Stimulated activated CD4-positive, alpha-beta T cell treated with anti-CD3 and anti-CD28 coated beads, Interleukin-2, amount 100 ng/mL, for 48 hours (primary cell): ENCODE measurements at places on chromosomes 1 and 21.

- DNase-seq: no peak
Measured at GRCh38 chr1:30654188-30654587, 69.2 kb downstream of the MATN1 start.

GRCh38 chr1:248901578-248901977 lies 4.5 kb upstream of the PGBD2 start:
- DNase-seq: no peak

- no peak for DNase-seq
Measured at GRCh38 chr1:193730017-193730416, 543.6 kb upstream of the B3GALT2 start.

GRCh38 chr1:167221126-167221737 lies 546 bp downstream of the POU2F1 start:
- DNase-seq: no peak

GRCh38 chr1:72557446-72558049 lies 275.2 kb upstream of the NEGR1 start:
- DNase-seq: no peak

DNA sequence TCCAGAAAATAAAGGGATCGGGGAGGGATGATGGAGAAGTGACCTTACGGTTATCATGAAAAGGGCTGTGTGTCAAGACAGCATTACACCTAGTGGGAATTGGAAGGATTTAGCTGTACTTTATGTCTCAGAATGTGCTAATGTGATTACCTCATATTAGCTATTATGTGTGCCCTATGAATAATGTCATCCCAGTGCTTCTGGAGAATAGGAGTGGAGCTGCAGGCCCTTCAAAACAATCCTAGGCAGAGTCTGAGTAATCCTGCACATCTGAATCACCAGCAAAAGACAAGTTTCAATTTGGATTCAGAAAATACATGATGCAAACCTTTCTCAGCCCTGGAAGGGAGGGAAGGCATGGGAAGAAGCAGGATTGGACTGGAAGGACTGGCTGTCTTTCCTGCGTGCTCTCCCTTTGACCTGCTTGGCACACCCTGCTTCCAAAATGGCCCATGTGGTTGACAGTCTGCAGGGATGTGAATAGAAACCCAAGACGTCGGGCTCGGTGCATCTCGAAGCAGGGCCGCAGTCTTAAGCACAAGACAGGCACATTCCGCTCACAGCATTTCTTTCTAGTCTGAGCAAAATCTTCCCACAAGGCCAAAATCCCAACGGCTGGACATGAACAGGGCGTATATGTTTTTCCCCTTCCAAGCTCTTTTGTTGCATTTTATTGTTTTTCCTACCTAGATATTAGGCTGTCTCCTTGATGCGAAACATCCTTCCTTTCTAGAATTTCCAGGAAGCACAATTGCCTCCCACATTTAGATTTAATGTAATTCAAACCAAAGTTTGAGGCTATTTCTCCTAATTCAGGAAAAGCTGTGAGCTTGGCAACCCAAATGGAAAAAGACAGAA lies 54.3 kb upstream of the TARBP1 start:
- no peak for DNase-seq

DNA sequence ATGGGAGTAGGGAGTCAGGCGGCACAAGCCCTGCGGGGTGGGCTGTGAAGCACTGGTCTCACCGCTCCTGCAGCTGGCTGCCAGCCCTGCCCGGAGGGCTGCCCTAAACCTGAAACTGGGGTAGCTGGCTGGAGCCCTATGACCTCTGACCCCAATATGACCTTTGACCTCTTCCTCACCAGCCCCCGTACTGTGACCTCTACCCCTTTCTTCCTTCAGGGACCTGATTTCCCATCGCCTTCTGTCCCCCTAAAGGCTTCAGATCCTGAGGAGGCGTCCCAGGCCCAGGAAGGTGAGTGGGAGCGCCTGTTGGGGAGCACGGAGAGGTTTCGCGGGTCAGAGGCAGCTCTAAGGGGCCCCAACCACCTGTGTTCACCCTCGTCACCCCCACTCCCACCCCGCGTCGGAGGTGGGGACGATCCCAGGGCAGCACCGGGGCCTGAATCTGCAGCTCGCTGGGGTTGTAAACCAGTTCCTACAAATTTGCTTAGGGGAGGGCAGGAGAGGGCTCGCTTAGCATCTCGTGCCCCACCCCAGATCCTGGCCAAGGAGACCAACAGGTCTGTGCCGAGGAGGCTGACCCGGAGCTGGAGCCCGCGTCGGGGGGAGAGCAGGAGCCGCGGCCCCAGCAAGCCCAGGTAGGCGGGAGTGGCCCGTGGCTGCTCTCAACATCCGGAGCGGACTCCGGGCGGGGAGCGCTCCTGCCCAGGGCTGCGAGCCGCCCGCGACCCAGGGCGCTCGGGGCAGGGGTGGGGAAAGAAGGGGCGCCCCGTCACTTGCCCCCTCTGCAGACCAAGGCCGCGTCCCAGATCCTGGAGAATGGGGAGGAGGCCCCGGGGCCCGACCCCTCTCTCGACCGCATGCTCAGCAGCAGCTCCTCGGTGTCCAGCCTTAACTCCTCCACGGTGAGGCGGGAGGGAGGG lies 7.3 kb downstream of the SYTL1 start:
- no peak for DNase-seq

- DNase-seq: no peak
Measured at GRCh38 chr1:66073388-66073787, 280.7 kb downstream of the PDE4B start.

DNA sequence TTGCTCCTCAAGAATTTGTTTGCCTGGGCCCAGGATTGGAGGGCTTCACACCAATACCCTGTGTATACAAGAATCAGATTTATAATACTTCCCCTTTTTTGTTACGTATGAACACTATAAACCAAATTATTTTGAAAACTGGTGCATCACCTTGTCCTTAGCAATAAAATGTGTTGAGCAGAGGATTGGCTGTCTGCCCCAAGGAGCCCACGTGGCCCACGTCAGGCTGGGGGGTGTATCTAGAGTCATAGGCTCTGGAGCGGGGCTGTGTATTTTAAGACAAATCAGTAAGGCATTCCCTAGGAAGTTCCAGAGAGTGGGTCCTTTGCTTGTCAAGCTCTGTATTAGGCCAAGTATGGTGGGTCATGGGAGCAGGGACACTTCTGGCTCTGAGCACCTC lies 2.0 kb upstream of the ST3GAL3 start:
- no peak for DNase-seq

- no peak for DNase-seq
Measured at GRCh38 chr1:227740401-227740960, 5.2 kb downstream of the SNAP47 start.

DNA sequence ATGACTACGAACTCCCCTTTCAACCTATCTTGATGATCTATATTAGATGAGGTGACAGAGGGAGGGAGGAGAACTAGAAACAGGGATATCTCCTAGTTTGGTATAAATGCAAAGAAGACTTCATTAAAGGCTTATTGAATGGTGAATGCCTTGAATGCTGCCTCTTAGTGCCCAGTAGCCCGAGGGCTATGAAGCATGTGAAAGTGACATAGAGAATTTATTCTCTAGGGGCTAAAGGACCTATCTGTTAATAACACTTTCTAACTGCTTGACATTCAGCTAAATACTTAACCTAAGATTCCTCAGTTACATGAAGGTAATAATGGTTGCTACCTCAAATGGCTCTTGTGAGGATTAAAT lies 764.1 kb downstream of the LTN1 start:
- no peak for DNase-seq

DNA sequence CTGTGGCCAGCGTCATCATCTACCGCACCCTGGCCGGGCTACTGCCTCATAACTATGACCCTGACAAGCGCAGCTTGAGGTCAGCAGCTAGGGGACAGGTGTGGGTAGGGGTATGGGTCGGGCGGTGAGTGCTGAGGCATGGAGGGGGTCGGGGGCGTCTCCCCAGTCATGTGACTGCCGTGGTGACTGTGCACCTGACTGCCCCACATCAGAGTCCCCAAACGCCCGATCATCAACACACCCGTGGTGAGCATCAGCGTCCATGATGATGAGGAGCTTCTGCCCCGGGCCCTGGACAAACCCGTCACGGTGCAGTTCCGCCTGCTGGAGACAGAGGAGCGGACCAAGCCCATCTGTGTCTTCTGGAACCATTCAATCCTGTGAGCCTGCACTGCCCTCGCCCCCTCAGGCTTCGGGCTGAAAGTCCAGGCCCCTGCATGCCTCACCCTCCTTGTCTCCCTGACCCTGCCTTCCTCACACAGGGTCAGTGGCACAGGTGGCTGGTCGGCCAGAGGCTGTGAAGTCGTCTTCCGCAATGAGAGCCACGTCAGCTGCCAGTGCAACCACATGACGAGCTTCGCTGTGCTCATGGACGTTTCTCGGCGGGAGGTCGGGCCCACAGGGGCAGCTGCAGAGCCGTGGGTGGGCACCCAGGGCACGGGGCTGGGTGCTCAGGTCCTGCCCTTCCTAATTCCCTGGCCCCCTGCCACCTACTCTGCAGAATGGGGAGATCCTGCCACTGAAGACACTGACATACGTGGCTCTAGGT lies 13.5 kb downstream of the PSRC1 start:
- no peak for DNase-seq

DNA sequence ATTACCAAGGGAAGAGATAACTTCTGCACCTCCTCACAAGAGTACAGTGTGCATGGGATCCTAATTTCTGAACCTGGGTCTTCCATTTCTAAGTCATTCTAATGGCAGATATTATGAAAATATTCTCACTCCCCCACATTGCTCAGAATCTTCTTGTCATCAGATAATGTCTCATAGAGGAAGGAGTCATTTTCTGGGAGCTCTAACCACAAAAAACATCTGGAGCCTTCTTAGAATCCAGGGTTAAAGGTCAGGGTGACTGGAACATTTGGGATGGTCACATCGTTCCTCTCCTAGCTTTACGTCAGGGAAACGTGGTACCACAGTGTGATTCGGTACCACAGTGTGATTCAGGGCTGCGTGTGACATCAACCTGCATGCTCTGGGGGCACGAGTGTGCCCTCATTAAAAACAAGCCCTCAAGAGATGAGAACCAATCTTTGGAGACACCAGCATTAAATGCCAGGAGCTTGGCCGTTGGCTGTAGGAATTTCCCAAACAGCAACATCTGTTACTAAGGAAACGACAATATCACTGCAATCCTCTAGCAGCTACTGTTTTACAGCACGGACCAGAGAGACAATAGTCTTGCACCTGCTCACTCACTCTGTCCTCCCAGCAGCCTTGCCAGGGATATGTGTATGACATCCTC lies 179.1 kb downstream of the PSMG1 start:
- no peak for DNase-seq

DNA sequence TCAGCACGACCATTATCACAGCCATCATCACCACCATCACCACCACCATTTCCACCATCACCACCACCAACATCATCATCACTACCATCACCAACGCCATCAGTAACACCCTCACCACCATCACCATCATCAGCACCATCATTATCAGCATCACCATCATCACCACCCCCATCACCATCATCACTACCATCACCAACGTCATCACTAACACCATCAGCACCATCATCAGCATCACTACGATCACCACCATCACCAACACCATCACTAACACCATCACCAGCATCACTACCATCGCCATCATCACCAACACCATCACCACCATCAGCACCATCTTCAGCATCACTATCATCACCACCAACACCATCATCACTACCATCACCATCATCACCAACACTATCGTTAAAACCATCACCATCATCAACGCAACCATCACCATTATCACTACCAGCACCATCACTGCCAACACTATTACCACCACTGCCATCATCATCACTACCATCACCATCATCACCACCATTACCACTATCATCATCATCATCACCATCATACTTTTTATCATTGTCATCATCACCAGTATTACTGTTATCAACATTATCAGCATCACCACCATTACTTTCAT lies 1.3 kb downstream of the TAS1R2 start:
- no peak for DNase-seq

DNA sequence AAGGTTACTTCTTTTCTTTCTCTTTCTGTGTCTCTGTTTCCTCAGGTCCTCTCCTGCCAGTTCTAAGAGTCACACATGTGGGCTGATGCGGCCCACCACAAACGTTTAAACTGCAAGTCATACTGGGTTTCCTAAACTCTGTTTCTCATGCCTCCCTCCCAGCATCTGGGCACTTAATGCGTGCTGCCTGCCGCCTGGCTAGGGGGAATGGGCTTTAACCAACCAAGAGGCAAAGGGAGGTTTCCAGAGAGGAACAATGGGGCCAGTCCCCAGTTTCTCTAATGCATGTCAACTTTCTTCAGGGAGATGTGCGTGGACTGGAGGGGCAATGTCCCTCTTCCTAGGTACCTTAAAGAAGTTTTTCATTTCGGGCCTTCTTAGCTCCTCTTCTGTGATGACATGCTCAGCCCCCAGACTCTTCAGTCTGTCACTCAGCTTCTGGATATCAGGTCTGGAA lies 19.9 kb upstream of the SRSF4 start:
- DNase-seq: no peak

DNA sequence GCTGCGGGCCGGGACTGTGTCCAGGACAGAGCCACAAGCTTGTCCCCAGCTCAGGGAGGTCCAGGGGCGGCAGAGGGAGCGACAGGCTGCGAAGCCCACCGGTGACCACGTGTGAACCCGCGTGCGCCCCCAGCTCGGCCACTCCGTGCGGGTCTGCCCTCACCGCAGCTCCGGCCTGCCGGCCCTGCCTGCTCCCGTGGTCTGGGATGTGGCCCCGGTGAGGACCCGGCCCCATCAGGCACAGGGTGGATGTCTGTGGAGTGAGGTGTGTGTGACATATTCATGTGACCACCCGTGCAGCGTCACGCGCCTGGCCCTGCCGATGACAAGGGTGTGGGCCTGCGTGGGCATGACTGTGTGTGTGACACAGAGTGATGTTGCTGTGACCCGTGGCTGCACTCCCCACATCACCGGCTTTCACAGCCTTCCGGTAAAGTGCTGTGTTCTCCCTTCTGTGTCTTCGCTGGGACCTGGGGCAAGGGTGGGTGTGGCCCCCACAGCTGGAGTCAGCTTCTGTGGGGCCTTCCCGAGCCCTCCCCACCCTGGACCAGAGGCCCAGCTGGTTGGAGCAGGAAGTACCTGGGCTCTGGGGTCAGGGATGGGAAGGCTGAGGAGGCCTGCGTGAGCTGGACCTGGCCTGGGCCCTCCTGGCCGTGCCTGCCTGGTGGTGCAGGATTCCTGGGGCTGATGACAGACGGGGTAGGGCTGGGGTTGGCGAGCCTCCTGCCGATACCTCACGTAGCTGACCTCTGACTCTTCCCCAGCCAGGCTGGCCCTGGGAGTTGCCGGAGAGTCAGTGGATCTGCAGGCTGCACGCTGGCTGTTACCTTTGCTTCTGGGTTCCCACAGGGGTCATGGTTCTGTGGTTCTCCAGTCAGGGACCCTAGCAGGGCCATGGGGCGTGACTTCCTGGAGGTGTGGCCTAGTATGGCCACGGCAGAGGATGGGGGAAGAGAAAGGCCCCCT lies 4.1 kb downstream of the RNF223 start:
- DNase-seq: no peak
